ENCODE measurements at places on chromosomes 3 and 15.

DNA sequence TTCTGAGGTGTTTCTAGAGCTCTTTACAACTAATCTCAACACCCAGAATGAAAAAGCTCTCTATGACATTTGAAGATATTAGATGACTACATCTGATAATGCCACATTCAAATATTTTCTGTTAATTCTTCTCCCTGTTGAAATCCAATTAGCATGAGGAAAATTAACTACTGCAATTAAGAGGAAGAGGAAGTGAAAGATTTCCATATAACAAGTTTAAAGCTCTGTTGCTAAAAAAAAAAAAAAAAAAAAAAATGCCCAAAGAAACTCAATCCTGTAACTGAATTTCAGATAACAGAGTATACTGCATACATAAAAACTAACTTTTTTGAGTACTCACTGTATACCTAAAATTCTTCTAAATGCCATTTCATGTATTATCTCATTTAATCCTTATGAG lies 109.8 kb downstream of the TNIK start:
- no peak for DNase-seq

- DNase-seq = no peak
These were observed 989 bp downstream of the GNB4 start for GRCh38 chr3:179450261-179450701.

- peak; percentile 22 for DNase-seq
These were observed 17.2 kb upstream of the TIMP4 start for GRCh38 chr3:12175844-12176453.

GRCh38 chr3:140344082-140344454 lies 333.8 kb upstream of the TRIM42 start:
- DNase-seq = peak; percentile 45

- peak; percentile 9 for DNase-seq
These were observed 81.6 kb downstream of the STT3B start for GRCh38 chr3:31614162-31614921.

- DNase-seq = no peak
These were observed 921.1 kb downstream of the ROBO1 start for GRCh38 chr3:78846718-78847117.

- no peak for DNase-seq
These were observed 11.0 kb upstream of the KNG1 start for GRCh38 chr3:186705882-186706780.
